ENCODE measurements at places on chromosomes 12 and 14. TPM values are rescaled to one million over a fixed set of nuclear protein-coding genes. Genes with fewer than 3 reads are reported as not detected.

Gene BBS10
- 15.8 TPM for total RNA-seq

DNA sequence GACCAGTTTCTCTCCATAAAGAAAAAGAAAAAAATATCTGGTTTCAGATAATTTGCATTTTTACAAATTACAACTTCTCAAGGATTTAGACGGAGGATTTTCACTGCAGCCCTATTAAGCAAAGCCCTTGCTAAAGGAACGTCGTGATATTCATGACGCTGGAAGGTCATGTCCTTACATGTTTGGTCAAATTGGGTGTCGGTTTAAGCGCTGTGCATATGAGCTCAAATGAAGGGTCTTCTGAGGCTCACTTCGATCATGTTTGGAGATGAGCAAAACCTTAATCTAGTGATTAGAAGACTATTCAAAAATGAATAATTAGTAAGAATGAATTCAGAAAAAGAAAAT, 67.3 kb upstream of the USP15 start:
- DNase-seq, result no peak

DNA sequence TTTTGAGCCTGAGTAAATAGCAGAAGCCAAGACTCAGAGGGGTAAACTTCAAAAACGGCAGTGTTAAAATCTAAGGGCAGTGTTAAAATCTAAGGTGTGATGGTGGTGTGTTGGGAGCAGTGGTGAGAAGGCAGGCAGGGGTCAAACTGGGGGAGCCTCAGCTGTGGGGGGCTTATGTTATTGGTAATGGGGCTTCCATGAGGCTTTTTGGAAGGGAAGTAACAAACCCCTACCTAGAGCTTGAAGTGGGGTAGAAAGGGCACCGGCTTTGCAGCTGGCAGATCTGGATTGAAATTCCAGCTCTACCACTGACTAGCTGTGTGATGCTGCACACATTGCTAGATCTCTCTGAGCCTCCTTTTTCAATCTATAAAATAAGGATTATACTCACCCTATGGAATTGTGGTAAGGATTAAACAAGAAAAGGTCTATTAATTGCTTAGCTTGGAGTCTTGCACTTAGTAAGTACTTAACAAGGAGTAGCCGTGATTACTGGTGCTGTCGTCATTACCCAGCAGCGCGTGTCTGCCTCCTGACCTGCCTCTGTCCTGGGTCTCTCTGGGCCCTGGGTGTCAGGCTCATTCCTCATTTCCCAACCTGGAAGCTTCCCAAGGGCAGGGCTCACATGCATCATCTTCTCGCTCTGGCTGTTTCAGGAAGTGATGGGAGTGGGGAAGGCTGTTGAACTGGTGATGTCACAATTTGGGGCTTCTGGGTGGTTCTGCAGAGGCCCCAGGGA, 18.5 kb upstream of the KRT80 start:
- DNase-seq, result peak; percentile 89

Gene ADAMTS20
- not detected for total RNA-seq

- no peak for DNase-seq
Measured at GRCh38 chr12:112854344-112854743, 52.4 kb upstream of the OAS1 start.

Gene CLEC4D
- not detected for total RNA-seq

- peak; percentile 83 for DNase-seq
Measured at GRCh38 chr14:22847661-22848341, 11.4 kb downstream of the MMP14 start.

Gene PLD4
- not detected for total RNA-seq

DNA sequence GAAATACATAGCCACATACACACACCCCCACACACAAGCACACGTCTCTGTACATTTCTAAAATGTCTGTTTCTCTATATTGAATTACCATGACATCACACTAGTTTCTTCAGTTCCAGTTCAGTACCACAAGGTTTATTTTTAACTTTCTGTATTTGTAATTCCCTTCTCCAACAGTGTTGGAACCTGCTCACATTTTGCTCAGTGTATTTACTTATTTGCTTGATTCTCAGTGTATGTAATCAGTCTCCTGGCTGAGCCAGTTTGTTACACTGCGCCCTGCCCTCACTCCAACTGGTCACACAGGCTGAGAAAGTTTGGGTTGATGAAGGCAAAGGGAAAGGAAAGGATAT, 67.1 kb downstream of the MON2 start:
- DNase-seq, result no peak

Gene KIF21A
- total RNA-seq, result 3.7 TPM

DNA sequence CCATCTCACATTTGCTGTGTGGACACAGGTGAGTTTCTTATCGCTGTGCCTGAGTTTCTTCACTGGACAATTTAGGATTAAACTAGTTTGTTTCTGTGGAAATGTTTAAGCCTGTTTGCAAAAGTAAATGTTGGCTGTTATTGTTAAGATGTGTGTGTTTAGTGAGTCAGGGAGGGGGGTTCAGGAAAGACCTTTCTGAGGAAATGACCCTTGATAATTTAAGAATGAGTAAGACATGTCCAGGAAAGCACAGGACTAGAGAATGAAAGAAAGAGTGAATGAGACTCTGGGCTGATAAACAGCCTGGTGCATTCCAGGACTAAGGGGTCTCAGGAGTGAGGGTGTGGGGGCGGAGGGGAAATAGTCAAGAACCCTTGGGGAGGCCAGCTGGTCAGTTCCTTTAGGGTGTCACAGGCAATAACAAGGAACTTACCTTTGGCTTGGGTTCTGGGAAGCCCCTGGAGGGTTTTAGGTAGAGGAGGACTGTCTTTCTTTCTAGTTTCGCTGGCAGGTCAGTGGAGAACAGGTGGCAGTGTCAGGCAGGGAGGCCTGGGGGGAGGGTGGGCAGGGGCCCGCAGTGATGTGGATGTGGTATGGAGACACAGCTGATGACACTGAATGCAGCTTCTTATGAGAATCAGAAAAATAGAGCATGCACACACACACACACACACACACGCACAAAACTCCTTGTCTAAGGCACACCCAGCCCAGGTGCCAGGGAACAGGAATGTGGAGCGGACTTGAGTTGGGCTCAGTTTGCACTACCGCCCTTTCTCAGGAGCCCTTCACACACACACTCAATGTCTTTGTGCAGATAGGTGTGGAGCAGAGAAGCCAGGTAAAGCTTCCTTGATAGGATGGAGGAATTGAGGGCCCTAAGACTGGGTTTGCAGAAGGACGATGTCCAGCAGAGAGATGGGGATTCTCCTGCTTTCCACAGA, 1005.5 kb downstream of the VRK1 start:
- no peak for DNase-seq

Gene CIROP
- total RNA-seq, result not detected

- DNase-seq, result no peak
Measured at GRCh38 chr14:52086711-52087110, 17.9 kb upstream of the NID2 start.

GRCh38 chr14:74908861-74909341, 14.2 kb downstream of the RPS6KL1 start:
- no peak for DNase-seq

DNA sequence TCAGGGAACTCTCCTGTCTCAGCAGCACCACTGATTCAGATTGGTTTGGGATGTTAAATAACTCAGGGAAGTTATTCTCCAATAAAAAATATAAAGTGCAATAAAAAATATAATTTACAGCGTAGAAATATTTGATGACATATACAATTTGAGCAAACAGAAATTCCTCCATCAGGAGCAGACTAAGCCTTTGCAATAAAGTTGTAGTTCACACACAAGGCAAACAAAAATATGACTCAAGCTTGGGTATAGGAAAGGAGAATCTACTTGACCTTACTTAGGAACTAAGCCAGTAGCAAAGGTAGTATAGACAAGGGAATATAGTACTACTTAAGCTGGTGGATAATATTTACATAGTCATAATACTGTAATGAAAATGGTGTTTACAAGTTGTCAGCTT, 264.1 kb downstream of the KIF21A start:
- DNase-seq, result no peak

GRCh38 chr12:131909081-131909751, 14.8 kb downstream of the ULK1 start:
- DNase-seq, result no peak

Gene ST8SIA1
- total RNA-seq, result not detected

DNA sequence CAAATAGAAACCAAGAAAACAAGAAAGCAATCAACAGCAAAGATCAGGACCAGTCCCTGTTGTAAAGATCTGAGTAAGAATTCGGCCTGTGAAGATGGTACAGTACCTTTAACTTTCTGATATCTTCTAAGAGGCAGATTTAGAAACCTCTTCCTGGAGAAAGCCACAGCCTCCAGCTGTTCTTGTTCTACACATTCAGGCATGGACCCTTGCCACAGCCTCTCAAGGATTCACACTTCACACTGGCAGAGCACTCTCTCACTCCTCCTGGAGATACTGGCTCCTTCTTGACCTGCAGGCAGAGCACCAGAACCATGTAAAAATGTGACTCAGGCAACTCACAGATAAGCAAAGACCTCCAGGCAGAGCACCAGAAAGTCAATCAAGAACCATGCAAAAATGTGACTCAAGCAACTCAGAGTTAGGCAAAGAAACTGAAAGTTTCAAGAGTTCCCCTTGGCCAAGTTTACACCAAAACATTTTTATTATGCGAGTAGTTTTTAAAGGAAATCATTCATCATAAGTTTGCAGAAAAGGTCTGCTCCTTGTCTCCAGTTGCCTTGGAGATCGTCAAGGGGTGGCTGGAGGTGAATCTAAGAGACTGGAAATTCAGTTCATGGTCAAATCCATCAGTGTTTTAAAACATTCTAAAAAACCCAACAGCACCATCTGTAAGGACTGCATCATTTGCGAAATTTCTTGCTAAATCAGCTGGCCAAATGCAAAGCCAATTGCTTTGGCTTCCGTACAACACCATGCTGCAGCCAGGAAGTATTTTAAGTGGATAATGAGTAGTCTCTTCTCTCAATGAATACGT, 119.3 kb upstream of the MDM1 start:
- DNase-seq, result peak; percentile 85

DNA sequence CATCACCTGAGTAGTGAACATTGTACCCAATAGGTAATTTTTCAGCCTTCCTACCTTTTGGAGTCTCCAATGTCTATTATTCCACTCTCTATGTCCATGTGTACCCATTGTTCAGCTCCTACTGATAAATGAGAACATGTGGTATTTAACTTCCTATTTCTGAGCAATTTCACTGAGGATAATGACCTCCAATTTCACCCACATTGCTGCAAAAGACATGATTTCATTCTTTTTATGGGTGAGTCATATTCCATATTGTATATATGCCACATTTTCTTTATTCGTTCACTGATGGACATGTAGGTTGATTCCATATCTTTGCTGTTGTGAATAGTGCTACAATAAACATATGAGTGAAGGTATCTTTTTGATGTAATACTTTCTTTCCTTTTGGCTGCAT, 16.4 kb upstream of the BTG1 start:
- no peak for DNase-seq

Gene CELA1
- not detected for total RNA-seq

Gene NRL
- not detected for total RNA-seq

Gene FGD4
- 3.5 TPM for total RNA-seq

GRCh38 chr12:82931349-82932116, 244.8 kb downstream of the TMTC2 start:
- DNase-seq, result no peak

- DNase-seq, result no peak
Measured at GRCh38 chr14:23865502-23865901, 88.1 kb upstream of the DHRS4 start.

- peak; percentile 75 for DNase-seq
Measured at GRCh38 chr12:106417926-106418910, 60.7 kb downstream of the POLR3B start.

GRCh38 chr14:99166506-99166905, 105.5 kb downstream of the BCL11B start:
- DNase-seq, result no peak

Gene FAM90A1
- total RNA-seq, result not detected

DNA sequence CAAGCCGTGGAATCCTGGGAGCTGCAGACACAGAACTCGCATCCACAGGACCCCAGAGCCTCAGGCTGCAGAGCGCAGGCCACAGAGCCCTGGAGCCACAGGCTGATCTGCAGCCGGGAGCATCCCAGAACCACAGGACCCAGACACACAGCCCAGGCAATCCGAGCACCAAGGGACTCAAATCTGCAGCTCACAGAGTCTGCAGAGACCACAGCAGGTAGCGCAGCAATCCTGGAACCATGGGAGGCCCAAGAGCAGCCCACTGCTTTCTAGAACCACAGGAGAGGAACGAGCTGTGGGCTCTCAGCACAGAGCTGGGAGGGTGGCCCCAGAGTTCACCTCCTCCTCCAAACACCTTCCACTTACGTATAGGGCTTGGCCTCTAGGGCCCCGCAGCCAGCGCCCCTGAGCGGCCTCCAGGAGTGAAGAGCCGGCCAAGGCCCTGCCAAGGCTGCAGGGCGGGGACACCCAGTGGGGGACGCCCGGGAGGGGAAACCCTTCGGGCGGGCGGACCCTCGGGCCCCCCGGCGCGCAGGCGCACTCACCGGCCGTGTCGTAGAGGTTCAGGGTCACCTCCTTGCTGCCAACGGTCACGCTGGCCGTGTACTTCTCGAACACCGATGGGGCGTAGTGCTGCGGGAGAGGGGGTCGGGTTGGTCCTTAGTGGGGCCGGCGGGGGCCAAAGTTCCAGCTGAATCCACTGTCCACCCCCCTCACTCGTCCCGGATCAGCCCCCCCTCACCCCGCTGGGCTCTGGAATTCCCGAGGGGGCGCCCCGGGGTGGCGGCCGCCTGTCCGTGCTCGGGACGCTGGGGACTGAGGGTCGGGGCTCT, 665 bp downstream of the RHOF start:
- no peak for DNase-seq

- peak; percentile 92 for DNase-seq
Measured at GRCh38 chr14:91996948-91997371, 42.9 kb downstream of the TRIP11 start.

Gene CACNA1C
- 11.5 TPM for total RNA-seq

GRCh38 chr14:26896447-26896846, 298.6 kb upstream of the NOVA1 start:
- DNase-seq, result peak; percentile 70

Gene CD27
- total RNA-seq, result not detected

Gene GPHN
- total RNA-seq, result 7.6 TPM

DNA sequence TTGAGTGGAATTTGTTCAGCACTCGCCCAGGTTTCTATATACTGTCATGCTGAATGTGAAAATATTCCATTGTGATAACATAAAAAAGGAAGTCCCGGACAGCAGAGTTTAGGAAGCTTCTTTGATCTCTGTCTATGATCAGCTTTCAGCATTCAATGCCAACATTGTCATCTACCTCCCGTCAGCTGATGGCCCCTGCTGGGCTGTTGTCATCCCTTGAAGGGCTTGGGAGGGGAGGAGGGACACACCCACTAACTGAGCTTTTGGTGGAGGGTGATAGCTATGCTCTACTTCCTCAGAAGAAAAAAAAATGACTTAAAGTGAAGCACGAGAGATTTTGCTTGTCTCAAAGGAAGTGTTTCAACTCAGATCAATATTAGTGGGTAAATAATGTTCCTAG, 4.7 kb upstream of the KRT77 start:
- DNase-seq, result no peak

Gene IL26
- total RNA-seq, result not detected

GRCh38 chr12:105616971-105617540, 286.6 kb downstream of the C12orf75 start:
- no peak for DNase-seq

- peak; percentile 63 for DNase-seq
Measured at GRCh38 chr14:21267886-21268616, 1.2 kb downstream of the HNRNPC start.

Gene AKAP3
- total RNA-seq, result 0.22 TPM

GRCh38 chr12:52879394-52880351, 25.2 kb downstream of the KRT8 start:
- DNase-seq, result peak; percentile 92

Data from GM23248 (cell line).